ENCODE measurements at places on chromosomes 16 and 17.

- no peak for DNase-seq
- peaks cover 11% of the 10 kb centered on the region for H3K4me1 ChIP-seq
- no peaks in the 10 kb centered on the region for H3K27me3 ChIP-seq
- no peaks in the 10 kb centered on the region for H3K36me3 ChIP-seq
These were observed 186.4 kb downstream of the BCAS3 start for GRCh38 chr17:60863892-60864707.

DNA sequence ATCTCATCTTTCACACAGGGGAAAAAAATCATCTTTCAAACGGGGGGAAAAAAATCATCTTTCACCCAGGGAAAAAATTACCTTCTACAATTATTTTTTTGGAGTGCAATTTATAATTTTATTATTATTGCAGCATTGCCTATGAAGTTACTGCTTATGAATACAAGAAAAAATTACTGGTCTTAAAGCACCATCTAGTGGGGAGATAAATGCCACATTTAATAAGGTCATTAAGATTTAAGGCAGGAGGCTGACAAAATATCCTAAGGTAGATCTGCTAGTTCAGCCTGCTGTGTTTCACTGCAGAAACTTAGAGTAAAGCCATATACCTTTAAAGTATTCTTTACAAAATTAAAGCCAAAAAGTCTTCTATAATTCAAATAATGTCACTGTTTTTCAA lies 13.7 kb downstream of the SHCBP1 start:
- no peaks in the 10 kb centered on the region for H3K36me3 ChIP-seq
- H3K27ac ChIP-seq: no peak overlapping the region
- H3K4me3 ChIP-seq: no peak overlapping the region
- DNase-seq: no peak

GRCh38 chr17:61717352-61717751 lies 126.3 kb upstream of the NACA2 start:
- H3K27me3 ChIP-seq: no peaks in the 10 kb centered on the region
- H3K4me3 ChIP-seq: no peak overlapping the region
- no peaks in the 10 kb centered on the region for H3K36me3 ChIP-seq
- DNase-seq: no peak

GRCh38 chr16:23557779-23558702 lies 514 bp downstream of the UBFD1 start:
- H3K4me3 ChIP-seq: peak overlapping the region; percentile 96
- H3K27ac ChIP-seq: peak overlapping the region; percentile 90
- no peak for DNase-seq
- peaks cover 39% of the 10 kb centered on the region for H3K4me1 ChIP-seq
- peaks cover 33% of the 10 kb centered on the region for H3K36me3 ChIP-seq
- no peaks in the 10 kb centered on the region for H3K27me3 ChIP-seq

- DNase-seq: no peak
- H3K36me3 ChIP-seq: no peaks in the 10 kb centered on the region
- H3K4me3 ChIP-seq: no peak overlapping the region
- H3K27me3 ChIP-seq: no peaks in the 10 kb centered on the region
- no peak overlapping the region for H3K27ac ChIP-seq
These were observed 25.9 kb upstream of the FOXJ1 start for GRCh38 chr17:76166906-76167305.

- H3K4me1 ChIP-seq: no peaks in the 10 kb centered on the region
- H3K36me3 ChIP-seq: peaks cover 17% of the 10 kb centered on the region
- H3K27me3 ChIP-seq: no peaks in the 10 kb centered on the region
- H3K27ac ChIP-seq: no peak overlapping the region
- DNase-seq: no peak
These were observed 82.3 kb downstream of the ARHGAP23 start for GRCh38 chr17:38510421-38511149.

- H3K27me3 ChIP-seq: no peaks in the 10 kb centered on the region
- no peaks in the 10 kb centered on the region for H3K36me3 ChIP-seq
- no peak for DNase-seq
- H3K27ac ChIP-seq: no peak overlapping the region
These were observed 554.7 kb downstream of the RBFOX1 start for GRCh38 chr16:7887316-7887715.

DNA sequence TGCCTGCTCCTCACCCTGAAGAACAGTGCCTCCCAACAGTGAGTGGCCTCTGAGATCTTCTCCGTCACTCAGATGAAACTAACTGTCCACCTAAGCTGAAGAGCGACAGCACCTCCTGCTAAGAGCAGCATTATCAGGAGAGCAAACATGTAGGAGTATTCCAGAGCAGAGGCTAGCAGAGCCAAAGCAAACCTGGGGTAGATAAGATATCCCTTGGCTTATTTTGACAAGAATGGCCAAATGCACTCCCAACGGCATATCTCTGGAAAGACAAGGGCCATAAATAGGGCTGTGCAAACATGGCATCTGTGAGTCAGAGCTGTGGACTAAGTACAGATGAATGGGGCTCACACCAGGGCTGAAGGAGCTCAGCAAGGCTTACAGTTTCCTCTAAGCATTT lies 96.3 kb downstream of the NDEL1 start:
- peaks cover 66% of the 10 kb centered on the region for H3K36me3 ChIP-seq
- no peak overlapping the region for H3K4me3 ChIP-seq

- no peaks in the 10 kb centered on the region for H3K27me3 ChIP-seq
- H3K4me1 ChIP-seq: peaks cover 2% of the 10 kb centered on the region
- no peak overlapping the region for H3K4me3 ChIP-seq
- no peak overlapping the region for H3K27ac ChIP-seq
These were observed 26.0 kb downstream of the NGFR start for GRCh38 chr17:49521088-49521450.

- H3K4me1 ChIP-seq: no peaks in the 10 kb centered on the region
- H3K27ac ChIP-seq: no peak overlapping the region
- no peaks in the 10 kb centered on the region for H3K27me3 ChIP-seq
- H3K36me3 ChIP-seq: no peaks in the 10 kb centered on the region
These were observed 42.1 kb upstream of the TAOK1 start for GRCh38 chr17:29347831-29348629.

DNA sequence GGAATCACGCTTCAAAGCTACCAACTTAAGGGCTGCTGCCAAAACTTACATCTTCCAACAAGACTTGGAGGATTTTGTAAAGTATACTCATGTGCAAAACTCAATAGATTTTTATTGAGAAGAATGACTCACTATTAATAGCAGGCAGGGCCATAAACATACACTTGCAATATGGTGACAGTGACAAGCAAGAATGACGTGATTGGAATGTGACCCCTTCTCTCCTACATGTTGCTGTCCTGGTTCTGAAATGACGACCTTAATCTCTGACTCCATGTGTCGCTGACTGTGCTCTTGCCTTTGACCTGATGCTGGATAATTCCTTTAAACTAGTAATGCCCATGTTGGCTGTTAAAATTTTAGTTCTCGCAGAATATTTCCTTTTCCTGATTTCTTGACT lies 174.5 kb downstream of the PARN start:
- H3K4me3 ChIP-seq: no peak overlapping the region
- H3K27me3 ChIP-seq: no peaks in the 10 kb centered on the region
- H3K4me1 ChIP-seq: no peaks in the 10 kb centered on the region
- H3K27ac ChIP-seq: no peak overlapping the region
- DNase-seq: no peak

DNA sequence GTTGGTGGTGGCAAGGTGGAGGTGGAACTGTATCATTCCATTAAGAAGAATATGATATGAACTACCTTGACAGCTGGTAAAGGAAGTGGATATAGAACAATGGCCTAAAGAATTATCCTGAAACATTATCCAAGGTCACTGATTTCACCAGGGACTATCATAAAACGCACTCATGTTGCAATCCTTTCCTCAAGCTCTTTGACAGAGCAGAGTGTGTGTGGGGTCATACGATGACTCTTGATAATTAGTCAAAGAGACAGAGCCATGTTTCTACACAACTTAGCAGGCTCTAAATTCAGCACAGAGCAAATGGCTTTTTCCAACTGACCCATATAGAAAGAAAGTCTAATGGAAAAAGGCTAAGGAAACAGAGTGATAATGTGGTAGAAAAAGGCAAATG lies 126.4 kb upstream of the ANKFN1 start:
- no peak overlapping the region for H3K27ac ChIP-seq
- H3K27me3 ChIP-seq: no peaks in the 10 kb centered on the region
- no peaks in the 10 kb centered on the region for H3K4me1 ChIP-seq
- DNase-seq: no peak
- no peak overlapping the region for H3K4me3 ChIP-seq

- no peaks in the 10 kb centered on the region for H3K27me3 ChIP-seq
- peaks cover 15% of the 10 kb centered on the region for H3K4me1 ChIP-seq
- H3K27ac ChIP-seq: no peak overlapping the region
- DNase-seq: no peak
These were observed 9.3 kb downstream of the UBE2G1 start for GRCh38 chr17:4357030-4357628.

- H3K27me3 ChIP-seq: no peaks in the 10 kb centered on the region
- H3K27ac ChIP-seq: no peak overlapping the region
- no peaks in the 10 kb centered on the region for H3K36me3 ChIP-seq
- no peak overlapping the region for H3K4me3 ChIP-seq
- H3K4me1 ChIP-seq: no peaks in the 10 kb centered on the region
These were observed 44.2 kb upstream of the ZNF423 start for GRCh38 chr16:49899991-49900695.

- no peaks in the 10 kb centered on the region for H3K27me3 ChIP-seq
- H3K4me3 ChIP-seq: no peak overlapping the region
- DNase-seq: no peak
- peaks cover 15% of the 10 kb centered on the region for H3K4me1 ChIP-seq
- H3K36me3 ChIP-seq: no peaks in the 10 kb centered on the region
These were observed 79.2 kb upstream of the LGALS9 start for GRCh38 chr17:27551701-27552248.
